Forelimb muscle (tissue), 1 donor: ENCODE measurements at places on chromosomes 12 and 14. TPM values are rescaled to one million over a fixed set of nuclear protein-coding genes. Genes with fewer than 3 reads are reported as not detected.

Gene KRT71
- polyA plus RNA-seq = not detected

GRCh38 chr12:3034067-3034750, 43.0 kb upstream of the TSPAN9 start:
- no peak for DNase-seq

DNA sequence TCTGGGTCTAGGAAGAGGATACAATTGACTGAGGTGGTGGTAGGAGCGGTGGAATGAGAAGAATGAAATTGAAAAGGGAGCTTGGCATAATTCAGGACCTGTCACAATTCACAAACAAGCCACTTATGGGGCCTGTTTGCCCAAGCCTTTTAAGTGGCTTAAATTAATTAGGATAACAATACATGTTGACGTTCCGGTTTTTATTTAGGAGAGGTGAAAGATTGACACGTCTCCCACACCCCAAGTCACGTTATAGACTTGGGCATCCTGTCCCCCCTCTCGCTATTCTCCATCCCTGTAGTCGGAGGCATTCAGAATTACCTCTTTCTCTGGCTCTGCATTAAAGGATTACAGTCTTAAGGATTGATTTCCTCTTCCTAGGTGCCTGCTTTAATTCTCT, 954 bp upstream of the CALCOCO1 start:
- no peak for DNase-seq

DNA sequence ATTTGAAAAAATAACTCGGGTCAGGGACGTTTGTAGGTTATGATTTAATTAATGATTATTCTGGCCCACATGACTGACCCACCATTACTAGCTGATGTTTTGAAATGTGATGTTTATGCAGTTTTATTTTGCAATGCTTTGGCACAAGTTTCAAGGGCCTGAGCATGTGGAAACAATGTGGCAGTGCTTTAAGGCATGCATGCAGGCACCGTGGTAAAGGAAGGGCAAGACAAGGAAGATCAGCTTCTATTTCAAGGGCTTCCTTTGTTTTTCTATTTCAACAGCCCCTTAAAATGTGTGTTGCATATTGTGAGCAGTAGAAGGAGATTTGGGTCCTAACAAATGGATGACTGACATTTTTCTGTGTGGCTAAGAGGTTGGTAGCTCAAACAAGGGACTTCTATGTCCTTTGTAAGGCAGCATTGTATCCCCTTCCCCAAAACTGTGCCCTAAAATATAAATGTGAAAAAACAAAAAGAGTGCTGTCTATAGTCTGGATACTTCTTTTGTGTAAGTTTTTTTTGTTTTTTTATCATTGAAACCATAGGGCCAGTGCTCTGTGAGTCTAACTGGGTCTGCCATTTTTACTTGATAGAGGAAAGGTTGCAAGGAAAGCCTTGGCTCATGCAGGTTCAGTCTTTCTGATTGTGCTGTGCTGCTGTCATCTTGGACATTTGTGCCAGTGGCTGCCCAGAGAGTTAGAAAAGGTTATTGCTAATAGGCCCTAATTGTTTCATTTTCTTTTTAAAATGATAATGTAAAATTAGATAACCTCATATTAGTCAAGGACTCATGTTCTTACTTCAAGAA, 103.5 kb downstream of the FGD4 start:
- no peak for DNase-seq

- no peak for DNase-seq
Observed at GRCh38 chr12:121057794-121058193, 18.7 kb upstream of the OASL start.

DNA sequence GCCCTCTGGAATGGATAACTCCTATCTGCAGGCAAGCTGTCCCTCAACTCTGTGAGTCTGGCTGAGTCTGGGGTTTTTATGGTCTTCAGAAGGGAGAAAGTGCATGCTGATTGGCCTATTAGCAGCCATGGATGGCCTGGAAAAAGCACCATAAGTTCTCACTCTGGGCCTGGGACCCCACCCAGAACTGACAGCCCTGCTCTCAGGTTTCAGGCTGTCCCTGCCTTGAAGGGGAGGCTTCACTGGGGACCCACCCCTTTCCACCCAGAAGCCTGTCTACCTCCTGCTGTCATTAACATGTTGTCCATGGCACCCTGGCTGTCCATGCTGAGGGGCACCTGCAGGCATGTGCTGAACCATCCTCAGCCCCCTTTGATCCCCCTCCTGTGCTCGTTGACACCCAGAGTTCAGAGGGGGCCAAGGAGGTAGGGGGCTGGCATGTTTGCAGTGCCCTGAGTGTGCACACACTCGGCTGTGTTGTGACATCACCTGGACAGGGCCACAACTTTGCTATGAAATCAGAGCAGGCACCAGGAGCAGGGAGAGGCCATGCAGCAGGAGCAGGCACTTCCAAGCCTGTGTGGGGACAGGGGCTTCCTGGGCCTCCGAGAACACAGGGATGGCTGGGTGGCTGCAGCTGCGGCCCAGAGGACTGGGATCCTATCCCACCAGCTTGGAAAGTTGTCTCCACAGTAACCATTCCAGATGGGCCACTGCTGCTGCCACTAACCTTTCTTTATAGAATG, 84.7 kb downstream of the ACSS3 start:
- DNase-seq = no peak

Gene TAS2R10
- 1.1 TPM for polyA plus RNA-seq

- no peak for DNase-seq
Observed at GRCh38 chr14:61190341-61190740, 90.8 kb downstream of the TMEM30B start.

GRCh38 chr12:19453961-19454360, 14.7 kb downstream of the AEBP2 start:
- DNase-seq = no peak

Gene GLT8D2
- 51.9 TPM for polyA plus RNA-seq

DNA sequence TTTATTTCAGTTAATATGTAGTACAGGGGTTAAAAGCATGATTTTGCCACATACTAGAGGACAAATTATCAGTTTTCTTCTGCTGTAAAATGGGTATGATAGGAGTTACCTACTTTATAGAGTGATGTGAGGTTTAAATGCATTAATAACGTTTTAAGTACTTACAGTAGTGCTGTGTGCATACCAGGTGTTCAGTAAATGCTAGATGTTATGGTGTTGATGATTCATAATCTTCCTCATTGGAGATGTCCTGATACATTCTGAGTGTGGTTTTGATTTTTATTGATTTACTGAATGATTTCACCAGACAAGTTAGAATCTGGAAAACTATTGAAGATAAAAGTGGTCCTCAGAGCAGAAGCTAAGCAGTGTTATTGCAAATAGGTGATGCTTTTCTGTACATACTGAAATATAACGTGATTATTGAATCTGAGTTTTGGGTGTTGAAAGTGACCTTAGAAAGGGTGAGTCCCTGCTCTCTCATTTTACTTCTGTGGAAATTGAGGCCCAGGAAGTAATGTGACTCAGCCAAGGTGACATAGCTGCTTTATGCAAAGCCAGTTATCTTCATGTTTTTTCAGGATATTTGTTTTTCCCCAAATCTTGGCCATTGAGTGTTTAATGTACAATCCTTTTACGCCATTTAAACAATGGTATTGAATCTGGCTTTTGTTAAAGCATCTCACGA, 54.7 kb downstream of the VRK1 start:
- no peak for DNase-seq

GRCh38 chr14:76984787-76985375, 43.6 kb downstream of the IRF2BPL start:
- no peak for DNase-seq

Gene DAO
- polyA plus RNA-seq = not detected

Gene C12orf60
- polyA plus RNA-seq = 1.1 TPM

DNA sequence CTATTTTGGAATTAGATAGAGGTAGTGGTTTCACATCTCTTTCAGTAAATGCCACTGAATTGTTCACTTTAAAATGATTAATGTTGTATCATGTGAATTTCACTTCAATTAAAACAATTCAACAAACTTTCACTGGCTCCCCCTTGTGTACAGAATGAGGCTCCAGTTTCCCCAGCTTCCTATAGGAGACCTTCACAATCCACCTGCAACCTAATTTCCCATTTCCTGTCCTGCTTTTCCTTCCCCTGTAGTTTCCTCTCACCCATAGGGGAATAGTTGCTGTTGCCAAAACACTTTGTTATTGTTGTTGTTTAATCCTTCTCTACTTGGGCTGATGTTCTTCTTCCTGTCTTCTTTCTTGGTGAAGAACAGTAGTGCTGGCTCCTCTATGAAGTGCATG, 59.8 kb downstream of the NPAS3 start:
- no peak for DNase-seq
